ENCODE measurements at places on chromosomes 4 and X. TPM values are rescaled to one million over a fixed set of nuclear protein-coding genes. Genes with fewer than 3 reads are reported as not detected.

Gene MGARP
- not detected for total RNA-seq

Gene MAMLD1
- 2.1 TPM for total RNA-seq

Gene HDX
- total RNA-seq, result 6.4 TPM

Gene MAGEC2
- total RNA-seq, result not detected

Gene PCDH19
- 3.5 TPM for total RNA-seq

Gene TEX13C
- total RNA-seq, result not detected

Gene GUCY1A1
- total RNA-seq, result 15.1 TPM

Gene CYLC1
- total RNA-seq, result not detected

Measured in skin of body (tissue), 3 donors.